ENCODE measurements at places on chromosomes 5 and 9.

DNA sequence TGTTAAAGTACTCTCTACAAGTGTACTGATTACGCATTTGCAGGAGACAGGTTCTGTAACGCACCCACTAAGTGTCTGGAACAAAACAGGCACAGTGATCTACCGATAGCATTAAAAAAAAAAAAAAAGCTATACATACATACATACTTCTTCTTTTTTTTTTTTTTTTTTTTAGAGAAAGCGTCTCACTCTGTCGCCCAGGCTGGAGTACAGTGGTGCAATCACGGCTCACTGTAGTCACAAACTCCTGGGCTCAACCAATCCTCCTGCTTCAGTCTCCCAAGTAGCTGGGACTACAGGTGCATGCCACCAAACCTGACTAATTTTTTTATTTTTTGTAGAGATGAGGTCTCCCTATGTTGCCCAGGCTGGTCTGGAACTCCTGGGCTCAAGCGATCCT lies 7.6 kb downstream of the KIF24 start:
- DNase-seq, result no peak

DNA sequence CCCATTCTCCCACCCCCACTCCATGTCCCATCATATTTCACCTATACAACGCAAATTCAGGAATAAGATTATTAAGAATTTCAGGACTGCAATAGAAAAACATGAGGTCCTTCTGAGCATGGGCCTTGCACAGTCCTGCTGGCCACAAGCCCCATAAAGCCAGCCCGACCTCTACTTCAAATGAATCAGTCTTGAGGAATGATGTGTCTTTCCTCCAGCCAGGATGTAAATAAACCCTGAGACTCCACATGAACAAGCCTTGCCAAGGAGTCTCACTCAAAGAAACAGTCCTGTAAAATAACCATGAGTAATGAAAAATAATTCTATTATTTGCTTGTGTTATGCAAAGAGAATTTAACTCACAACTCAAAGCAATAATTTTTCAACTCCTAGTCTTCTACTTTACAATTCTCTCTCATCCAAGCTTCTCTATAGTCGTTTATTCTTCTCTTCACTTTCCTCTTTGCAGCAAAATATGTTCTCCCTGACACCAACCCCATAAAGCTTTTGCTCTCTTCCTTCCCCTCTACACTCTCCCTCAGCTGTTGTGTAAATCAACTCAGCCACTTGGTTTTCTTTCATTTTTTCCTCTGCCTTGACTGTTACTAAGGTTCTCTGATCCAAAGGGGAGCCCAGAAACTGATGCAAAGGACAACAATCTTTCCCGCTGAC lies 140.1 kb upstream of the MOCS2 start:
- DNase-seq, result peak; percentile 83

- DNase-seq, result no peak
Measured at GRCh38 chr9:114538241-114538640, 33.0 kb upstream of the WHRN start.

- DNase-seq, result no peak
Measured at GRCh38 chr5:142758062-142758795, 11.9 kb upstream of the ARHGAP26 start.

DNA sequence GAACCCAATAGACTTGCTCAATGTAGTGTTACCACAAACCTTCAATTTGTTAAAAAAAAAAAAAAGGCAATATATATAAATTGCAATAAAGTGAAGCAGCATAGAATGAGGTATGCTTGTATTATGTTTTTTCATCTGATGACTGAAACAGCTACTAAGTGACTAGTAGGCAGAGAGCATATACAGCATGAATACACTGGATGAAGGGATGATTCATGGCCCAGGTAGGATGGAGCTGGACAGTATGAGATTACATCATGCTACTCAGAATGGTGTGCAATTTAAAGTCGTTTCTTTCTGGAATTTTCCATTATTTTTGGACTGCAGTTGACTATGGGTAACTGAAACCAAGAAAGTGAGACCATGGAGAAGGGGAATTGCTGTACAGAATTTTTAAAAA lies 161.2 kb downstream of the GNA14 start:
- no peak for DNase-seq

DNA sequence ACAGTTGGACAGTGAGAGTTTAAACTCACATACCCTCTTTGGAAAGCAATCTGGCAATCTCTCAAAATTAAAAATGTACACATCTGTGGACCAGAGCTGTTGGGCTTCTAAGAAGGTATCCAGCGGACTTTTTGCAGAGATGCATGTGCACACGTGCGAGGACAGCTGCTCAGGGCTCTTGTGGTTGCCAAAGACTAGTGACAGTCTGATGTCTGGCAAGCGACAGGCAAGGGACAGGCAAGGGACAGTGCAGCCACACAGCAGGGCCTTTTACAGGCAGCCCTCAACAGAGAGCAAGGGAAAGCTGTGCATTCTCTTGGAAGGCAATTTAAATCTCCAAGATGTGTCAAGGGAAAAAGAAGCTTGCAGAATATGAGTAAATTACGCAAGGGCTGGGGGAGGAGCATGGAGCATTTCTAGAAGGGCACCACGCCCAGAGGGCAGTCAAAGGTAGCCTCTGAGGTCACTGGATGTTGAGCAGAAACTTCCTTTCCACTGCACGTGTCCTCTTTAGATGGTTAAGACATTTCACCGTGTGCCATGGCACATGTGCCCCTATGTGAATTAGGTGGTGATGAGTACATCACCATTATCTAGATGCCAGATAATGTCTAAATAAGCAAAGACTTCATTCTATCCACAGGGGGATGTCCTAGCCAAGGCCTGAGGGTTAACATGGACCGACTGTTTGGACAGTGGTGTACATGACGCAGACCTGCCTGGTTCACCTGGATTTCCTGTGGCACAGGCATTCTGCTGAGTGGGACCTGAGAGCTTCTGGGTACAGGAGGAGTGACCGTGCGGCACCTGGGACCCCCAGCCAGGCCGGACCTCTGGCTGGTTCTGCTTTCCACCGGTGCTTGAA lies 9.1 kb downstream of the GFPT2 start:
- DNase-seq, result no peak

- DNase-seq, result no peak
Measured at GRCh38 chr9:10774051-10774450, 161.2 kb upstream of the PTPRD start.

- DNase-seq, result no peak
Measured at GRCh38 chr5:167063788-167064187, 1227.7 kb upstream of the WWC1 start.

GRCh38 chr9:131875828-131876485 lies 136.1 kb upstream of the RAPGEF1 start:
- no peak for DNase-seq

- DNase-seq, result no peak
Measured at GRCh38 chr9:134937164-134937555, 19.4 kb upstream of the FCN1 start.

Measured in fibroblast of skin of left quadriceps (primary cell).